ENCODE measurements at places on chromosomes 4 and X.

DNA sequence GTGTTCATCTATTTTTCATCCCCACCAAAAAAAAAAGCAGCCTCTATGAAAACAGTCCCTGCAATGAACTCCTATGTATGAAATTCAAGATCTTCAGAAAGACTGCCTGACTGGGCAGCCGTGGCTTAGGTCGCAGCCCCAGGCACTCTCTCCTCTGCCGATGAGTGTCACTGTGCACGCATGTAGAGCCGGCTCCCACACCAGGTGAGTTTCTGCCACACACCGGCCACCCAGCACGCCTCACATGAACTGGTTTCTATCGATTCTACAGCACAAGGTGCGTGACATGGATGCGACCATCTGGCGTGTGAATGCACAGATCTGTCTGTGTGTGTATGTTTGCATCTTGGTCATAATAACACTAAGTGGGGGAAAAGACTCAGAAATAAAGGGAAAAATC is 140.4 kb downstream of the AFAP1 start:
- no peak for DNase-seq

GRCh38 chr4:140158365-140159030 is 4.5 kb upstream of the MAML3 start:
- peak; percentile 56 for DNase-seq

DNA sequence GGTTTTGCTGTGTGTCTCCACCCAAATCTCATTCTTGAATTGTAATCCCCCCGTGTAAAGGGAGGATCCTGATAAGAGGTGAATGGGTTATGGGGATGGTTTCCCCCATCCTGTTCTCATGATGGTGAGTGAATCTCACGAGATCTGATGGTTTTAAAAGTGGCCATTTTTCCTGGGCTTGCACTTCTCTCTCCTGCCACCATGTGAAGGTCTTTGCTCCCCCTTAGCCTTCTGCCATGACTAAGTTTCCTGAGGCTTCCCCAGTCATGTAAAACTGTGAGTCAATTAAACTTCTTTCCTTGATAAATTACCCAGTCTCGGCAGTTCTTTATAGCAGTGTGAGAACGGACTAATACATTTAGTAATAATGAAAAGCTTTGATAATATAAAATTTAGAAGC is 46.9 kb downstream of the ANTXR2 start:
- no peak for DNase-seq

DNA sequence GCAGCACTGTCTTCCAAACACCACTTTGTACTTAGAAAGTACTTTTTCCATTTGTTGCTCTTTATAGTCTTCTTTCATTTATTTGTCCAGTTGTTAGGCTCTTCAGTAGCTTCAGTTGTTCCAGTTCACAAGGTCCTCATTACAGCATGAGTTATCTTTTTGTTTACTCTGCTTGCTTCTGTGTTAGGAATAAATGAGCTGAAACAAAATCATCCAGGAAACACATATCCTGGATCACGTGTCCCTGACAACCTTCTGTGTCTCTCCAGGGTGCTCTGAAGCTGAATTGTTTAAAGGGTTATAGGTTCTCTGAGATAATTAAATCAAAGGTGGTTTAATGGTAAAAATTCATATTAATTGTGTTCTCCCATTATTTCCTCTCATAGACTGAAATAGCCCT is 19.9 kb upstream of the KLHL8 start:
- DNase-seq, result no peak

DNA sequence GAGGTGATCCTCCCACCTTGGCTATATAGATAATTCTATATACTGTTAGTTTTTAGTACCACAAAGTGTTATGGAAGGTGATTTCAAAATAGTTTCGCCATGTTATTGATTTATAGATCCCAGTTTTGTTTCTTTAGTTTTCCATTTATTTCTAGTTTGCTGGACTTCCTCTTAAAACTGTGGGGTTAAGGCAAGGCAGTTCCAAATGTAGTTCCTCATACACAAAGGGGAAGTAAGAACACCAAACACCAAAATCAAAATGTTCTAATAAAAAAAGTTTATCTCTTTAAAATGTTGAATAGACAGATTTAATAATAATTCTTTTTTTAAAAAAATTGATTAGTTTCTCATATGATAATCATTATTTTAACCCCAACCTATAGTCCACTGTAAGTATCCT is 6.8 kb upstream of the CISD2 start:
- DNase-seq, result no peak

DNA sequence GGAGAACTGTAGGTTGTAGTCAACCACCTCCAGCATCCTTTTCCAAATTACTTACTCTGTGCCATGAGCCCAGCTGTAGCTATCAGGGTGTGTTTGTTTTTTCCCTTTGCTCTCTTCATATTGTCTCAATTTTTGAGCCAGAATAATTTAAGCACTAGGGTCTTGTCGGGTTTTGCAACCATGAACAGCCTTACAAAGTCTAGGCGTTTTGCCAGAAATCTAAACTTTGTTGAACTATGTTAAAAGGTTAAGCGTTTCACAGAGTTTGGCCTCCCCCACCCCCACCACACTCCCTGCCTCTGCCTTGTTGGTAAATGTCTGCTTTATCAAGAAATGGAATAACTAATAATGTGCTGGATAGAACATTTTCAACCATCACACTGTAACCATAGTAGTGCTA is 190.6 kb upstream of the TTC29 start:
- no peak for DNase-seq

- DNase-seq, result no peak
These were observed 903.4 kb downstream of the RAB28 start for GRCh38 chr4:12580787-12581186.

DNA sequence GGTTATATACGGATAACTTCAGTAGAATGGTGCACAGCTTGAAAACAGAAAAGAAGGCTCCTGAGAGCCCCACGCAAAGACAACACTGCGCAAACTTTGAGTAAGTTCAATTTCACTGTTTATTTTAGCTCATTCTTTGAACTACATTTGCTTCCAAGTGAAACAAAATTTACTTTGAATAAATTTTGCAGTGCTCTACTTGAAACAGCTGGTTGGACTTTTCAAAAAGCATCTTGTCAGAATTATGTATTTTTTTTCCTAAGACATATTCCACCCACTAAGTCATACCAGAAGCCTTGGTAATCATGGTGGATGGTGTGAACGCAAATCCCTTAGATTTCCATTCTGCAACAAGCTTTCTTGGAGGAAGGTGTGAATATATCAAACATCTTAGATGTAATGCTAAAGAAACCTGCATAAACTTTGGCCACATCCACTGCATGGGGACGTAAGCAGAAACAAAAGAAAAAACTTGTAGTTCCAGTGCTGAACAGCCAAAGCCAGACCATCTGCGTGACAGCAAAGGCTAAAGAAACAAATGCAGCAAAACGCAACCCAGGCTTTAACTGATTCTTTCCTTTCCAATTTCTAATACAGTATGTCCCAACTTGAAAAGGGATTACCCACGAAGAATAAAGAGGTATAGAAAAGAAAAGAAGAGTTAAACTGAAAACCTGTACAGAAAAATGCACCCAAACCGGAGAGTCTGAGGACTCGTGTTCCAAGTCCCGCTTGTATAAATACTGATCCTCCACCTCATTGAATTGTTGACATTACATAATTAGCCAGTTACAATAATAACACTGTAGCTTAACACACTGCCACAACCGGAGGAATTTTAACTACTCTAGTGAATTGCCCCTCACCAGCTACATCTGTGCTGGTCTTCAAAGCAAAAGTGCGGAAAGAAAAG is 90.9 kb downstream of the SH3RF1 start:
- no peak for DNase-seq

- no peak for DNase-seq
These were observed 7.4 kb downstream of the TADA2B start for GRCh38 chr4:7050481-7051143.

DNA sequence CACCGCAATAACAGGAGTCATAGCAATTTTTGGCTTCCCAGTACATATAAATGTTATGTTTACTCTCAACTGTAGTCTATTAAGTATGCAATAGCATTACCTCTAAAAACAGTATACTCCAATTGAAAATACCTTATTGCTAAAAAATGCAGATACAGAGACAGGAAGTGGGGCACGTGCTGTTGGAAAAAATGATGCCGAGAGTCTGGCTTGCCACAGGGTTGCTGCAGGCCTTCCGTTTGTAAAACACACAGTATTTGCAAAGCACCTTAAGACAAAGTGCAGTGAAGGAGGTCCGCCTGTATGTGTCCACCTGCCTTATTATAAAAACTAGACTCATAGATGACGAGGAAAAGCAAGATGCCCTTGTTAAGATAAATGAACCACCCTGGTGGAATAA is 23.5 kb downstream of the CD99 start:
- no peak for DNase-seq

- DNase-seq, result no peak
These were observed 26.3 kb downstream of the FGFBP1 start for GRCh38 chr4:15912236-15912635.

- no peak for DNase-seq
These were observed 114.8 kb downstream of the CDS1 start for GRCh38 chr4:84697615-84698201.

DNA sequence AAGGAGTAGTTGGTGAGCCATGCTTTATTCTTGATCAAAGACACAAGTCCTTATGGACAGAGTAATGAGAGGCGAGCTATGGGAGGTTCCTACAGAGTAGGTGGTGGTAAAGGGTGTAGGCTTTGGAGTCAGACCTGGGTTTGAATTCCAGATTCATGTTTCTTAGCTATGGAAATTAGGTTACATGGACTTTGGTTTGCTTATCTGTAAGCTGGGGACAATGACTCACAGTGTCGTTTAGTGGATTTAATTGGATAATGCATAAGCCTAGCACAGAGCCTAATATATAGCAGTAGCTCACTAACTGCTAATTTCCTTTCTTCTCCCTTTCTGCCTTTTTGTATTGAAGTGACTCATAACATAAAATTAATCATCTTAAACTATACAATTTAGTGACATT is 5.0 kb upstream of the TRPC5 start:
- no peak for DNase-seq

- no peak for DNase-seq
These were observed 198.7 kb upstream of the ADAMTS3 start for GRCh38 chr4:72767618-72768302.

DNA sequence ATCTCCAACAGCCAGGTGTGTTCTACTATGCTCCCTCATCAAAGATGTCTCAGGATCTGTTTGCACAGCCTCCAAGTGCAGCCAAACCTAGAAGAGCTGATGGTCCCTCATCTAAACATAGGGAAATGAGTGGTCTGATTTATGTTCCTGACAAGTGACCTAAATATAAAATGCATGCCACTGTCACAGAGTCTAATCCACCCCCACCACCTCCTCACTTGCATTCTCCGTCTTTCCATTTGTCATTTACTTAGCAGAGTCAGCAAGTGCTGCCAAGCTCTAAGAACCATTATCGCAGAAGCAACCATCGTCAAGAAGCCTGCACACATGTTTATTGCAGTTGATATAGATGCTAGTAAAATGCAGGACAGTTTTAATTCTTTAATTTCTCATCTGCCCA is 33.1 kb upstream of the VCX3A start:
- DNase-seq, result no peak

DNA sequence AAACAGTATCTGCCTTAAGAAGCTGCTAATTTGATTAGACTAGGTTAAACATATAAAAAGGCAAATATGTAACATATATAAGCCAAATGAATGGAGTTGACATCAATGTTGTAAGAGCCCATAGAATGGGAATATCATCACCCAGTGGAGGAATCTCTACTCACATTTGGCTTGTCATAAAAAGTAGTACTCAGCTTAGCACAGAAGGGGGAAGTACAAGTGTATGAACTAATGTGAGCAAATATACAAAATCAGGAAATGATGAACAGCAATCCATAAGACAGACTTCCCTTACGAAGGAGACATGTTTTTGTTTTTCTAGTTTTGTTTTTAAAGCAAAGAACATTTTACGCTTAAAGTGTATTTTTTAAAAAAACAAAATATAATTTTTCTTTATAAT is 74.9 kb downstream of the MAB21L2 start:
- peak; percentile 1 for DNase-seq

GRCh38 chrX:129553619-129554288 is 13.7 kb downstream of the OCRL start:
- DNase-seq, result peak; percentile 17

- no peak for DNase-seq
These were observed 22.8 kb upstream of the SEC24B start for GRCh38 chr4:109410776-109411175.

- DNase-seq, result no peak
These were observed 173.4 kb downstream of the RTL9 start for GRCh38 chrX:110531873-110532580.

DNA sequence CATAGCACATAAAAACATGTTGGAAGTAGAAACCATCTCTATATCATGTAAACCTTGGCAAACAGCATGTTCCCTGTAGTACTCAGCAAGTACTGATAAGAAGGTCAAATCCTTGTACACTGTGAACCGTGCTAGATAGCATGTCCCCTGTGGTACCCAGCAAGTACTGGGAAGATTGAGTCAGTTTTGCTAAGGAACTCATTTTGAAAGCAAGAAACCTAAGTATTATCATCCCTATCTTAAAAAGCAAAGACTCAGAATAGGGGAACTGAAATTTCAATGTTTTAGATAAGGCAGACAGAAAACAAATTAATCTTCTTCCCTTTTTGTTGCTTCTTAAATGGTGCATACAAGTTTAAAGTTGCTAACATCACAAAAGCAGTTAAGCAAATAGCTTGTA is 180.2 kb downstream of the RBM46 start:
- no peak for DNase-seq

DNA sequence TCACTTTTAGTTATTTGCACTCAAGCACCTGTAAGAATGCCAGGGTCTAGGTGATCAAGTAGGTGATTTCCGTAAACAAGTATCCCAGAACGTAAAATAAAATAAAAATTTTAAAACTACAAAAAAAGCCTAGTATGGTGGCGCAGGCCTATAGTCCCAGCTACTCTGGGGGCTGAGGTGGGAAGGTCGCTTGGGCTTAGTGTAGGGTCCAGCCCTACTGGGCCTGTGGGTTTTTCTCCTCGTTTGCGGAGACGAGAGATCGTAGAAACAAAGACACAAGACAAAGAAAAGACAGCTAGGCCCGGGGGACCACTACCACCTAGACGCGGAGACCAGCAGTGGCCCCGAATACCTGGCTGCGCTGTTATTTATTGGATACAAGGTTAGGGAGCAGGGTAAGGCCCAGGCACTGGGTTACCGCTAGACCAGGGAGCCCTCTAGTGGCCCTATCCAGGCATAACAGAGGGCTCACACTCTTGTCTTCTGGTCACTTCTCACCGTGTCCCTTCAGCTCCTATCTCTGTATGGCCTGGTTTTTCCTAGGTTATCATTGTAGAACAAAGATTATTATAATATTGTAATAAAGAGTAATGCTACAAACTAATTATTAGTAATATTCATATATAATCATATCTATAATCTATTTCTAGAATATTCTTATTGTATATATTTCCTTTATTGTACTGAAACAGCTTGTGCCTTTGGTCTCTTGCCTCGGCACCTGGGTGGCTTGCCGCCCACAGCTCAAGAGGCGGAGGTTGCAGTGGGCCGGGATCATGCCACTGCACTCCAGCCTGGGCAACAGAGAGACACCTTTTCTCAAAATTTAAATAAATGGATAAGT is 38.4 kb downstream of the SAGE1 start:
- peak; percentile 23 for DNase-seq

DNA sequence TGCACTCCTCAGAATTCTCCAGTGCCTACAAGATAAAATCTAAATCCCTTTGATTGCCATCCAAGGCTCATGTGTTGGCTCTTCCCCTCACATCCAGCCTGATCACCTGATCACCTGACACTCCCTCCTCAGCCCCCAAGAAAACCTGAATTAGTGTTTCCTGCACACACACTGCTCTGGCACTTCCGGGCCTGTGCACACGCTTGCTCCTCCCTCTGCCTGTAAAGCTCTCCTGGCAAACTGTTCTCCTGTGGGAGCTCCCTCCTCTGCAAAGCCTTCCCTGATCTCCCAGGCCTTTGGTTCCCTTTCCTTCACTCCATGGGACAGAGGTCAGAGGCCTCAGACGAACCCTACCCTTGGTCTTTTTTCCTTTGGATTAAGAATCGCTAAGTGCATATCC is 19.9 kb downstream of the PHKA2 start:
- no peak for DNase-seq

Data from GDM1 (cell line).